ENCODE measurements at places on chromosomes 11 and 22.

- DNase-seq = no peak
These were observed 424.1 kb upstream of the TENM4 start for GRCh38 chr11:79864882-79865281.

- DNase-seq = no peak
These were observed 5.8 kb upstream of the NLRP6 start for GRCh38 chr11:272195-272930.

DNA sequence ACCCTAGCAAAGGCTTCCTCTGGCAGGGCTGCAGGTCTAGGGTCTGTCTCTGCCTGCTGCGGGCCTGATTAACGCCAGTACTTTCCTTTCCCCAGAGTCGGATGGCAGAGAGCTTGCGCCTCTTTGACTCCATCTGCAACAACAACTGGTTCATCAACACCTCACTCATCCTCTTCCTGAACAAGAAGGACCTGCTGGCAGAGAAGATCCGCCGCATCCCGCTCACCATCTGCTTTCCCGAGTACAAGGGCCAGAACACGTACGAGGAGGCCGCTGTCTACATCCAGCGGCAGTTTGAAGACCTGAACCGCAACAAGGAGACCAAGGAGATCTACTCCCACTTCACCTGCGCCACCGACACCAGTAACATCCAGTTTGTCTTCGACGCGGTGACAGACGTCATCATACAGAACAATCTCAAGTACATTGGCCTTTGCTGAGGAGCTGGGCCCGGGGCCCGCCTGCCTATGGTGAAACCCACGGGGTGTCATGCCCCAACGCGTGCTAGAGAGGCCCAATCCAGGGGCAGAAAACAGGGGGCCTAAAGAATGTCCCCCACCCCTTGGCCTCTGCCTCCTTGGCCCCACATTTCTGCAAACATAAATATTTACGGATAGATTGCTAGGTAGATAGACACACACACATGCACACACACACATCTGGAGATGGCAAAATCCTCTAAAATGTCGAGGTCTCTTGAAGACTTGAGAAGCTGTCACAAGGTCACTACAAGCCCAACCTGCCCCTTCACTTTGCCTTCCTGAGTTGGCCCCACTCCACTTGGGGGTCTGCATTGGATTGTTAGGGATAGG lies 18.6 kb downstream of the RSPH14 start:
- DNase-seq = no peak

DNA sequence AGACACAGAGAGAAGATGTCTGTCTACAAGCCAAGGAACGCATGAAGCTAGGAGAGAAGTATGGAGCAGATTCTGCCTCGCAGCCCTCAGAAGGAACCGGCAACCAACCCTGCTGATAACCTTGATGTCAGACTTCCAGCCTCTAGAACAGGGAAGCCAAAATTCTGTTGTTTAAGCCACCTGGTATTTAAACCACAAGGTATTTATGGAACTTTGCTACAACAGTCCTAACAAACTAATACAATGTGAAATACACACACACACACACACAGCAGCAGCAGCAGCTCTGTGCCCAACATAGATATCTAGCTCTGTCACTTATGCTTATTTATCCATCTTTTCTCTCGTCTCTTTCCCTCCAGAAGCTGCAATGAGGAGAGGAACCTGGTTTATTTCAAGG lies 400.0 kb downstream of the ETS1 start:
- no peak for DNase-seq

DNA sequence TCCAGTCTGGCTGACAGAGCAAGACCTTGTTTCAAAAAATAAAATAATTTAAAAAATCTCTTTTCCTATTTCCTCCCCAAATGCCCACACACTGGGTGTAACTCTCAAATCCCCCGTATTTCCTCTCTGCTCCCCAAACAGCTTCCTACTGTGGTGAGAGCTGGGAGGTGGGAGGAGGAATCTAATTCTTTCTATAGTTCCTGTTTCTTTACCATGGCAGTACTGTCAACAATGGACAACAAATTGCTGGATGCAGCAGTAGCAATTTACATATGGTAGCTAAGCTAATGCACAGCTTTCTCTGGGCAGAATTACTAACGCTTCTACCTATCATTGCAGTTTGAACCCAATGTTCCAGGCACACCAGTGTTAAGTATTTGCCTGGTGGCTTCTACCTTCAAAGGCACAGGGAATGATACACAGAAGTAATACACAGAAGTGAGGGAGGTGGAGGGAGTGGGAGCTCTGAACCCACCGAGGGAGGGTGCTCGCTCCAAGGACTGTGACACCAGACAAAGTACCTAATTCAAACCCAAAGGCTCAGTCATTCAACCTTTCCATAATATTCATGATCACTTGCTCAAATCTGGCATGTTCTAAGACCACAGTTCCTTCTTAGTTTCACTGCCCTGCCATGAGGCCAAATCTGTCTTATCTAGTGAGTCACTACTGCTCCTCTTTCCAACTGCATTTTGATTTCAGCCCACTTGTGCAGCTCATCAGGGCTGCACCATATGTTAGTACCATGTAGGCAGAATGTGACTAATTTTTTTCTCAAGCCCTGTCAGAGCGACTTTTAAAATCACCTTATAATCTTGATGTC lies 37.9 kb downstream of the CELF1 start:
- DNase-seq = no peak
